ENCODE measurements at places on chromosomes 16 and 17.
A peak's percentile ranks its signal among the peaks of the same experiment; 100 is the strongest.

DNA sequence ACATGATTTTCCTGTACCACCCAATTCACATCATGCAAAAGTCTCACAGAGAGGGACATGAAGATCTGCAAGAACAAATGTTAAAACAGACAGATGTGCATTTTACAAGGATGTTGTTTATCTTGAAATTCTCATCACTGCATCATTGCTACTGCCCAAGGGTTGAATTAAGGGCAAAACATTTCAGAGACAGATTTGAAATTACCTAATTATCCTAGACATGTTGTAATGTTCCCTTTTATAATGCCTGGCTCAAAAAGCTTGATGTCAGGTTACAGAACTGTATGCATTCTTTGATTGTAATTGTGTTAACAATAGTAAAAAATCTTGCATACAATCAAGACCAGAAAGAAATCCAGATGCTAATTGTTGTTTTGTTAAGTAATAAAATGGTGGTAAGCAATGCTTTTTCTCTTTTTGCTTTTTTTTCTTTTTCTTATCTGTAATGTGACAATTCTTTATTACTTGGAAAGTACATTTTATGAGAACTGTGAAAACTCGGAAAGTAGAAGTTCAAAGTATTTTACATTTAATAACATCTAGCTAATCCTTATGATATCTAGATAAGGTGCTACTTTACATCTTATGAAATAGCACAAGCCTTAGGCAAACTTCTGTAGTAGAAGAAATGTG, 3.6 kb upstream of the DUSP14 start:
- no peak for DNase-seq

DNA sequence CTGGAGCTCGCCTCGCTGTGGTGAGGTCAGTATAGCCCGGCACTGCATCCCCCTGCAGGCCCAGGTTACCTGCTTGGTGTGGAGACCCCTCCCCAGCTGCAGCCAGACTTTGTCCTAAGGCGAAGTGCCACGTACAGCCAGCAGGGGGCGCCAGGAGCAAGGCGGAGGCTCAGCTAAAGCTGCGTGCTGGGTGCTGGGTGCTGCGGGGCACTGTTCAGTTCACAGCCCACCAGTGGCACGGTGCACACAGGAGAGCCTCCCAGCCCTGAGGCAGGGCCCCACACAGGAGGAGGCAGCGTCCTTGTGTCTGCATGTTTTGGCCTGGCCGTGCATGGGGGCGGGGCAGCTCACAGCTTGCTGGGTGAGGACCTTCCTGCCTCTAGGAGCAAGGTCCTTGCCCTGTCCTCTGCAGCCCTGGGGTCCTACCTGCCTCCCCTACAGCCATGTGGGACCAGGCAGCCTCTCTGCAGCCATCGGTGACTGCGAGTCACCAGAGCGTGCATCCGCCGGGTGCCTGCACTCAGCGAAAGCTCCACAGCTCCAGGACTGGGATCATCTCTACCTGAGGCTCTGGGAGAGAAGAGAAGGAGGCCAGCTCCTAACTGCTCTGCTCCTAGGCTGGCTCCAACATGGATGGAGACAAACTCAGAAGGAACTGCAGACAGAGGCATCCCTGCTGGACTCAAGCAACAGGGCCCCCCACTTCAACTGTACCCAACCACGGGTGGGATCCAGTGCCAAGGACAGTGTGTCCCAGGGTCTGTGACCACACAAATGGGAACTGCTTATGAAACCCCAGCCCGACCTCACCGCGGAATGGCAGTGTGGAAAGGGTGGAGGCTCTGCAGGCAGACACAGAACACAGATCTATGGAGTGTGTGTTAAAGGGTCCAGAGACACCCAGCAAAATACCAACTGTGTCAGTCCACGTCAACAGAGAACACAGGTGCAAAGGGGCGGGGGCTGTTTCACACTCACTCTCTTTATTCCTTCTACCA, 19.0 kb downstream of the SLC7A5 start:
- peak; percentile 40 for DNase-seq

DNA sequence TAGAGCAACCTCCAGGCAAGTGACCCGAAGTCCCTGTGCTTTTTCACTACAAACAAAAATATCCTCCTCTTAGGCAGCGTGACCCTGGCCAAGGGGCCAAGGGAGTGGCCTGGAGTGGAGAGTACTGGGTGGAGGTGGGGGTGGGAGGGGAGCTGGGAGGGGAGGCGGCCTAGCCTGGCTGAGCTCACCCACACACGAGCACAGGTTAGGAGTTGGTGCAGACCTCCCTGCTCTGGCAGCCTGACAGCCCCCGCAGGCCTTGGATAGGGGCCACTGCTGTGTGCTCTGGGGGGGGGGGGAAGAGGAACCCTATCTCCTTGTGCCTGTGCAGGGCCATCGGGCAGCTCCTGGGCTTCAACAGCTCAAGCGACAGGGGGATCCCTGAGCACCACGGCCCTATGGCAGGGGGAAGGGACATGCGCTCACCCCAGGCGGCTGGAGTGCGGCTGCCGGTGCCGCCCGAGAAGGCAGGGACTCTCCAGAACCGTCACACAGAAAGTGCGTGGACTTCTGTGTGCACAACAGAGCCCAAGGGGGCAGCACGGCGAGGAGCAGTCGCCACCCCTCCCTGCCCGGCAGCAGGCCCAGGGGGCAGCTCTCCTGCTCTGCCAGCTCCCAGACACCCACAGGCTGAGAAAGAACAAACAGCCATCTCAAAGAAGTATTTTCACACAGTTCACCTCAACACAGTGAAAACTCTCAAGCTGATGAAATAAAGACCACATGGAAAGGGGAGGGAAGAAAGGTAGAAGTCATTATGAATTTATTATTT, 13.3 kb downstream of the SLC16A3 start:
- no peak for DNase-seq

- DNase-seq, result no peak
These were observed 108.6 kb downstream of the CMIP start for GRCh38 chr16:81553080-81553813.

GRCh38 chr16:23257682-23258081, 44.4 kb upstream of the SCNN1B start:
- DNase-seq, result no peak

DNA sequence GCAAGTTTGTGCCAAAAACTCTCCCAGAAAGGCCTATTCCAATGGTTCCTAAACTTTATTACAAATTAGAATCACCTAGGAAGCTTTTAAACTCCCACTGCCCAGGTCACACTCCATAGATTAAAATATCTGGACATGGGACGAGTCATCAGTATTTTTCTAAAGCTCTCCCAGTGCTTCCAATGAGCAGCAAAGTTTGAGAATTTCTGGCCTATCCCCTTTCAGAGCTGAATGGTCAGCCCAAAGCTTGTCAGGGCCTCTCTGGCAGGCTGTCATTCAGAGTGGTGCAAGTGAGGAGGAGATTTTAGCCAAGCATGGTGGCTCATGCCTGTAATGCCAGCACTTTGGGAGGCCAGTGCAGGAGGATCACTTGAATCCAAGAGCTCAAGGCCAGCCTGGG, 2.4 kb downstream of the BCL6B start:
- DNase-seq, result no peak

- no peak for DNase-seq
These were observed 20.1 kb downstream of the NDEL1 start for GRCh38 chr17:8455665-8456209.

DNA sequence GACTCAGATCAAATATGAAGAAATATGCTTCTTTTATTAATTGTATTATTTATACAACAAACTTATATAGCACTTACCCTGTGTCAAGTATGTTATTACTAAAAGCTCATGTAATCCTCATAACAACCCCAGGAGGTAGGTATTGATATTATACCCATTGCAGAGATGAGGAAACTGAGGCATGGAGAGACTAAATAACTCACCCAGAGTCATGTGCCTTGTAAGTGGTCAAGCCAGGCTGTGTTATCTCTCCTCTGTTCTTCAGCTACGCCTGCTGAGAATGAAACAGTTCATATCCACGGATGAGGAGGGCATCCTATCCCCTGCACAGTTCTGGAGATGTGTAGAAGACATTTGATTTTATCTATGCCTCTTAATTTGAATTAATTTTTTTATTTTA, 78.1 kb downstream of the RBBP6 start:
- no peak for DNase-seq

DNA sequence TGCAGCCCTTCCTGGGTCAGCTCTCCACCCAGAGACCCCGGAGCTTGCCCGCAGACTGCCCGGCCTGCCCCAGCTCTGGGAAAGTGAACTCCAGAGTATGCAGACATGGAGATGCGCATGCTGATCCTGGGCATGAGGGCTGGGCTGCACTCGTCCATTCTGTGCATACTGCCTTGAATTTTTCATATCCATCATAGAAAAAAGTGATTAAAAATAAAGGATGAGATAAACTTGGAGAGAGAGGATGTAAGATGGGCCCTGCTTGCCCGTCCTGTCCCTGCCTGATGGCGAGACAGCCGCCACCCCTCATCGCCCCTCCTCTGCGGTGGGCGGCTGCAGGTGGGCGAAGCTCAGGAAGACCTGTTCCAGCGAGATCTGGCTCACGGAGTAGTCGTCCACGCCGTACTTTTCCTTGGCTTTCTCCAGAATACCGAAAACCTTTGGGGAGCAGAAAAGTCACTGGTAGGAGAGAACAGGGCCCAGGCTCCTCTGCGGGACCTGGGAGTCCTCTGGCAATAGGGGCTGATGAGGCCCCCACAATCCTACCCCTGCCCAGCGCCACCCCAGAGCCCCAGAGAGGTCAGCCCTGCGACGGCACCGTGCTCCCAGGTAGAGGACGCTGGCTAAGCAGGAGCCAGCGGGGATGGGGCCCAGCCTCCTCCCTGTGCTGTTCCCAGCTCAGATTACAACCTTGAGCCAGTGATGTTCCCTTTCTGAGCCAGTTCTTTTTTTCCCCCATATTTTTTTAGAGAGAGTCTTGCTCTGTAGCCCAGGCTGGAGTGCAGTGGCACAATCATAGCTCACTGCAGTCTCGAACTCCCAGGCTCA, 8.7 kb upstream of the RNPS1 start:
- no peak for DNase-seq

GRCh38 chr17:1274245-1274608, 4.0 kb downstream of the BHLHA9 start:
- no peak for DNase-seq

DNA sequence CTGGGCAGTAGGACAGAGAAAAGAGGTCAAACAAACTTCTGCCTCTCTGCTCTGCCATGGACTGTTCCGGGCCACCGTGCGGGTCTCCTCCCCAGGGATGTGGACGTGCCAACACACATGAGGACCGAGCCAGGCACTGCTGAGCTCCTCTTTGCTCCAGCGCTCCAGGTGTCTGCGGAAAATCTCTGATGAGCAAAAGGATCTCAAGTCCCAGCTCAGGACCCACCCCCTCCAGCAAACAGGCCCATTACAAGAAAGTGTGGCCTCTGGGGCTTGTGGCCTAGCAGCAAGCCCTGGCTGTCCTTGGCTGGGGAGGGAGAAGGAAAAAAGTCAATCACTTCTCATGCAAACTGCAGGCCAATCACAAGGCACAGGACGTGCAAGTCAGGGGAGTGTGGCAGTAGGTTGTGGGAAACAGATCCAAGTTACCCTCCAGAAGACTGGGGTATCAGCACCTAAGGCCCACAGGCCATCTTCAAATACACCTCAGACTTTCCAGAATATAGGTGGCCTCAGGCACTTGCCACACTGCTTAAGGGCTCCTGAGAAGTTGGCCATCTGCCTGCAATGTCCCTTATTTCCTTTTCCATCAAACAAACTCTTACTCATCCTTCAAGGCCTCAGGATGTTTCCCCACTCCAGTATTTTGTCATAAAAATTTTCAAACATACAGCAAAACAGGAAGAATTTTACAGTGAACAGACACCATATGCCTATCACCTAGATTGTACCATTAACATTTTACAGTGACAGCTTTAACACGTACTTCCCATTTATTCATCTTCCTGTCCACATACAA, 36.0 kb upstream of the SREBF1 start:
- no peak for DNase-seq

DNA sequence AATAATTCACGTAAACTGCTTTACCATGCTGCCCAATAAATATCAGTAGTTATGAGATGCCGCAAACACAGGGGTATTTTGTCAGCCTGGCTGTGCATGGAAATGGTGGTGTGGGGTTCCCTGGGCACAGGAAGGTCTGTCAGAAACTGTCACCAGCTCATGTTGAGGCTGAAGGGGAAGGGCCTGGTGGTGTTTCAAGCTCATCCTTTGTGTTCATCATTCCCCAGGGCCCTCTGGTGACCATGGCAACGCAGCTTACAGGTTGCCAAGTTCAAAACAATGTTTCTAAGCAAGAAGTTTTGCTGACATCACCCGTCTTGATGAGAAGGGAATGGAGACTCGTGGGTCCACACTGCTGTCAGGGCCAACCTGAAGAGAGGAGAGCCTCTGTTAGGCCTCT, 348.9 kb upstream of the C16orf82 start:
- no peak for DNase-seq

DNA sequence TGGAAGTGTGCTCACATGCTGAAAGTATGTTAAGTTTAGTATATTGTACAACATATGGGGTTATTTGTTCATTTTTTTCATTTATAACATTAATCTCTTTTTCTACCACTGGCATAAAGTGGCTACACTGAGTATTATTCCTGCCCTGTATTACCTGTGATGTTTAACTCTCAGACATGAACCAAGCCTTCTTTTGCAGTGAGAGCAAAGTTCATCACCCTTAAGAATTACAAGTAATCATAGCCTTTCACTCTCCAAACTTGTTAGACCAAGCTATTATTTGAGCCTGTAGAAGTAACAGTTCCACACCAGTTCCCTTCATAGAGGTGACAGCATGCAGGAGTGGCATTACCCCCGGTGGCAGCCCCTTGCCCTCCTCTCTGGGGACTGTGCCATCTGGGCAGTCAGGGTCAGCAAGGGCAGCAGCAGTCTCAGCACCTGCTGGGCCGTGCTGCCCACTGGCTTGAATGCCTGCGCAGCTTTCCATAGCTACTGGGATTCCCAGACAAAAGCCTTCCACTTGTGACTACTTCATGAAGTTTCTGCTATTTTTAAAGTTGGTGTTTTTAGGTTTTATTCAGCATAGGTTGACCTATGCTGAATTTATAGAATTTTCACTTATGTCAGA, 71.3 kb downstream of the TMC6 start:
- DNase-seq, result no peak

GRCh38 chr17:73187203-73187769, 5.6 kb upstream of the COG1 start:
- no peak for DNase-seq

- no peak for DNase-seq
These were observed 127.9 kb downstream of the AXIN2 start for GRCh38 chr17:65433592-65433991.

DNA sequence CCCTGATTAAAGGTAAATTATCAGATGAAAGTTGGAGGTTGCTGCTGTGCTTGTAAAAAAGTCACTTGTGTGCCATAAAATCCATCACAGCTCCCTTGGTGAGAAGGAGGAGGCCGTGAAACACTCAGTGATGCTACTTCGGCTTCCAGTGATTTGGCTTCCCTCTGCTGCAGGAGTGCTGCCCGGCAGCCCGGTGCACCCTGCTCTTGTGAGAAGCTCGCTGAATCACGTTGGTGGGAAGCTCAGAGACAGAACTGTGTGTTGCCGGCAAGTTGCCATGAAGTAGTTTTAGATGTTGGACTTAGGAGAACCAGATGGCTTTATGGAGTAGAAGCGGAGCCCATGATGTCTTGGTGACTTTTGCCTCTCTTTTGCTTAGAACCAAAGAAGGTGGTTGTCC, 33.3 kb downstream of the MSI2 start:
- DNase-seq, result no peak
